ENCODE measurements at places on chromosomes 4 and X. TPM values are rescaled to one million over a fixed set of nuclear protein-coding genes. Genes with fewer than 3 reads are reported as not detected.

ITM2A gene
- total RNA-seq = 159 TPM

ZMYM3 gene
- total RNA-seq = 25.1 TPM

XG gene
- not detected for total RNA-seq

EPGN gene
- 0.23 TPM for total RNA-seq

SLC6A14 gene
- not detected for total RNA-seq

APOOL gene
- 9.3 TPM for total RNA-seq

GRCh38 chrX:10051866-10052480 lies 84.8 kb downstream of the CLDN34 start:
- no peak for DNase-seq

DNA sequence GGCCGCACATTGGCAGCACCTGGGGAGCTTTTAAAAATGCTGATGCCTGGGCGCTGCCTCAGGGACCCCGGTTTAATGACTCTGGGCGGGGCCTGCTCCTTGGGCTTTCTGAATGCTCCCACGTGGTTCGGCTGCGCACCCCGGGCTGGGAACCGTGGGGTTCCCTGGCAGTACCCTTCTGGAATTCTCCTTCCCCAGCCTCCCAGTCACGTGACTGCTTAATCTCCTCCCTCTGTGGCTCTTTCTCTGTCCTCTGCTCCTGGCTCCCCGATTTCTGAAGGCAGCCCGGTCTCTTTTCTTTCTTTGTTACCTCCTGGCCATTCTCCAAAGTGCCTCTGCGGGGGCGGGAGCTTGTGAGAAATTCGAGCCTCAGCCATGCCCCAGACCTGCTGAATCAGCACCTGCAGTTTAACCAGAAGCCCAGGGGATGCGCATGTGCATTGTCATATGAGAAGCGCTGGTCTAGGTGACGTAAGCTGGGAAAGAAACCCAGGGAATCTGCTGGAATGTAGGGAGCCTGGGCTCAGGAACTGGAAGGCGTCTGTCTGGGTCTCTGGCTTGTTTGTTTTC lies 16.6 kb downstream of the CLCN4 start:
- no peak for DNase-seq

DNA sequence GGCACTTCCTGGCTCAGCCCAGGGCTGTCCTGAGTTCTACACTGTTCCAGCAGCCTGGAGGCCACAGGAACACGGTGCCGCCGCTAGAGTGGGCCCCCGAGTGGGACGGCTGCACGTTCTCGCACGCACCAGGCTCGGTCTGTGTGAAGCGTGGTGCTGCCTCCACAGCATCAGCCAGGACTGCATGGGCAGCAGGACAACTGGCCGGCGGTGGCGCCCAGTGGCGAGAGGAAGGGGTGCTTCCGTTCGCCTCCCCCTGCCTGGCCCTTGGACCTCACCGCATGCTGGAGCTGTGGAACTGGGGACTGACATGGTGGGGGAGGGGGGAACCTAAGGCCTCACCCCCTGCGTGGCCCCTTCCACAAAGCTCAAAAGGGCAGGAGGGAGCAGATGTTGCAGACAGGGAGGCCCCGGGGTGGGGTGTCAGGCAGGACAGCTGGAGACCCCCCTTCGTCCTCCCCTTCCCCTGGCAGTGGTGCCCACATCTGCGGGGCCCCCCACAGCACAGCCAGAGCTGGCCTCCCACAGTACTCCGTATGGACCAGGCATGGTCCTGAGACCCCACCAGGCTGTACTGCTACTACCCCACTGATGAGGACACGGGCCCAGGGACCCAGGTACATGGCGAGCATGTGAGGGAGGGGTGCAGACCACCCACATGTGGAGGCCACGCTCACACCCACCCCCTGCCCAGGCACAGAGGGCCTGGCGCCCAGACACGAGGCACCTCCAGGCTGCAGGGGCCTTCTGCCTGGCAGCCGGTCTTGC lies 58.5 kb downstream of the ACOX3 start:
- DNase-seq = no peak

DNA sequence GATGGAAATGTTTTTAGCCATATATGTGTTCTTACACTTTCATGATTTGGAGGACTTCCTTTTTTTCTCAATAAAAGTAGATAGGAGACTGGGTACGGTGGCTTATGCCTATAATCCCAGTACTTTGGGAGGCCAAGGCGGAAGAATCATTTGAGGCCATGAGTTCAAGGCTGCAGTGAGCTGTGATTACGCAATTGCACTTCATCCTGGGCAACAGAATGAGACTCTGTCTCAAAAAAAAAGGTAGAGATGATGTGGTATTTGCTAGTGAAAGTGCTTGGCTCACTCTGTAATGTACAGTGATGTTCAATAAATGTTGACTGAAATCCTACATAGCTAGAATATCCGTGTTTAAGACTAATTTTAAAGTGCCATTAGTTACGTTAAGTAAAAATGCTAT lies 27.4 kb downstream of the KLHL2 start:
- DNase-seq = no peak

- no peak for DNase-seq
Measured at GRCh38 chrX:103151799-103152198, 58.9 kb upstream of the NXF3 start.

DNA sequence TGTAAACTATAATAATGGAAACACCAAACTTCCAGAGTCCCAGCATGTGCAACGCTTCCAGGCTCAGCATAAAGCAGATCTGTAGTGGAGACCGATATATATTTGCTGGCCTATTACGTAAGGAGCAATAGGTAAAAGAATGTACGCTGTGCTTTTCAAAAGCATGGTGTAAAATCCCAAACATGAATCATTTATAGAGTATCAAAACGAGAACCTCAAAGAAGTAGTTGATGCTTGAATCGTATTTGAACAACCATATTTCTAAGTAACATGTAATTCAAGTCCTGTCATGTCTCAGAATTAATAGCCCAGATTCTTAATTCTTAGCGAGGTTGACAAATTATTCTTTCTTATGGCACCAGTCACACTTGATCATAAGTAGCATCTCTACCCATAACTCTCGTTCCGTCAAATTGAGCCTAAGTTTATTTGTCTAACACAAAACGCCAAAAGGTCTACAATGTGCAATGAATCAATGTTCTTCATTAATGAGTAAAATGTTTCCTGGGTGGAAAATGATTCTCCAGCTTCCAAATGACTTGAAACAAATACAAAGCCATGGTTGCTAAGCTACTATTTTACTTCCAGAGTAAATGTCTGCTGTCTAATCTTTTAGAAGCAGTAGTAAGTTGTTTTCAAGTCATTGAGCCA lies 811.5 kb upstream of the FRG1 start:
- DNase-seq = no peak

DNA sequence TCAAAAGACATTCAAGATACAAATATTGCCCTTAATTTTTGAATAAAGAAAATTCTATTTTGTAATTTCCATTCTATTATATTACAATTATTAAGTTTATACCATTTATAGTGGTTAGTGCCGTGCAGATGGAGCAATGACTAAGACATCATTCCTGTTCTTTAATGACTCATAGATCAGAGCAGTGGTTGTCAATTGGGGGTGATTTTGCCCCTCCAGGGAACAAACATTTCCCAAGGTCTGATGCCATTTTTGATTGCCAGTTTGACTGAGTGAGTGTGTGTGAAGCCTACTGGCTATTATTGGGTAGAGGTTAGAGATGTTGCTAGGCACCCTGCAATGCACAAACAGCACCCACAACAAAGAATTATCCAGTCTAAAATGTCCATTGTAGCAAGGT lies 97.9 kb upstream of the DDIT4L start:
- DNase-seq = no peak

DNA sequence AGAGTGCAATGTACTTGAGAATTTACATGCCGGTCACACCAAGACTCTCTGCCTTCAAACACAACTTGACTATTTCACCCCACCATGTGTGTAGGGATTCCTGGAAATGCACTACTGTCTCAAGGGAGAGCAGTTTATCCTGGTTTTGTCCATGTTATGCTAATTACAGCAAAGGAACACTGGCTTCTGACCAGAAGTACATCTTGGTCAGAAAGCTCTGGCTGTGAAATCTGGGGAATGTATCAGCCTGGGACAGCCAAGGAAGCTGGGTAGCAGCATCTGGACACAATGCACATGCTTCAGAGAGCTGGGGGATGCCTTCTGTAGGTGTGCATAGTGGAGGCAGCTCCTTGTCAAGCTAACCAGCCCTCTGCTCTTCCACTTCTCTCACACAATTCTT lies 1432.6 kb upstream of the TENM3 start:
- no peak for DNase-seq

DNA sequence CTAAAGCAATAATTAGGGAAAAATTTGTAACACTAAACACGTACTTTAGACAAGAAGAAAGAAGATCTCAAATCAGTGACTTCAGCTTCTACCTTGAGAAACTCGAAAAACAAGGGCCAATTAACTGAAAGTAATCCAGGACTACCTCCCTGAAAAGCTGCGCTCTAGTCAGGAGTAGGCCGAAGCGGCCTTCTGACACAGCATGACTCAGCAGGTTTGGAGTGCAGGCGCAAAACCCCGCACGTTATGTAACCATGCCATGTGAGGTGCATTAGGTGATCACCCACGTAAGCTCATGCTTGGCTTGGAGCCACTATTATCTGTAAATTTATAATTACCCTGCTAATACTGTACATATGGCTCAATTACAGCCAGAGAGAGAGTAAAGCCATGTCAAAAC lies 52.8 kb upstream of the CCDC149 start:
- no peak for DNase-seq

- no peak for DNase-seq
Measured at GRCh38 chr4:5780831-5781480, 70.0 kb downstream of the EVC start.

GRCh38 chr4:2076908-2077536 lies 17.9 kb downstream of the NAT8L start:
- DNase-seq = no peak

- no peak for DNase-seq
Measured at GRCh38 chrX:1910207-1910470, 295.3 kb downstream of the ASMT start.

All from glomerular endothelial cell (primary cell).